ENCODE measurements at places on chromosomes 6 and 20. TPM values are rescaled to one million over a fixed set of nuclear protein-coding genes. Genes with fewer than 3 reads are reported as not detected.

- no peaks in the 10 kb centered on the region for H3K4me1 ChIP-seq
- H3K27ac ChIP-seq: no peak overlapping the region
- H3K36me3 ChIP-seq: no peaks in the 10 kb centered on the region
Measured at GRCh38 chr6:128727500-128727899, 155.4 kb upstream of the LAMA2 start.

DNA sequence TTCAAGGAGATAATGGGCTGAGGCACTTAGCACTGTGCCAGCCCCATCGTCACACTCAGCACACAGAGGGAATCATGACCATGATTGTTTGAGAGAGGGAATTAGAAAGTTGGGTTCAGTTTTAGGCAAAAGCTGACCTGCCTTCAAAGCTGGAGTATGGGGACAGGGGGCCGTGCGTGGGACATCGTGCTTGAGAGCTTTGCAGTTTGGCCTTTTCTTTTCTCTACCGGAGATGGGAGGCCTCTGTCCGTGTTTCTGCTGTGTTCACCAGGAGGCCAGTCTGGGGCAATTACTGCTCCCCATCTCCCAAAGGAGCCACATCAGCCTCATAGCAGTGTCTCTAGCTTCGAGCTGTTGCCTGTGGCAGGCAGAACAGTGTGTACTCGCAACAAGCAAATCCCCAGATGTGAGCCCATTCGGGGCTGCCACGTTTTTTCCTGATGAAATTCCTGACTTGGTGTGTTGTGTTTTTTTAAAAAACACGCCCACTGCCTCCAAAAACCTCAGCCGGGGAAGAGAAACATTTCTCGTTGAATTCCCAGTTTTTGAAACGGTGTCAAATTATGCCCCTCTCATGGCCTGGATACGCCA, 20.2 kb downstream of the EYA2 start:
- DNase-seq: no peak
- peaks cover 5% of the 10 kb centered on the region for H3K27me3 ChIP-seq
- H3K4me3 ChIP-seq: no peak overlapping the region
- no peak overlapping the region for H3K27ac ChIP-seq
- H3K4me1 ChIP-seq: no peaks in the 10 kb centered on the region

- no peak for DNase-seq
- H3K4me3 ChIP-seq: no peak overlapping the region
- no peaks in the 10 kb centered on the region for H3K36me3 ChIP-seq
- H3K27me3 ChIP-seq: peaks cover 12% of the 10 kb centered on the region
- H3K4me1 ChIP-seq: peaks cover 1% of the 10 kb centered on the region
- H3K27ac ChIP-seq: no peak overlapping the region
Measured at GRCh38 chr20:58976061-58976730, 4.9 kb upstream of the NELFCD start.

The GPX5 gene
- total RNA-seq: not detected
